HL-60 (cell line): ENCODE measurements at places on chromosomes 12 and 14.
A peak's percentile ranks its signal among the peaks of the same experiment; 100 is the strongest.

DNA sequence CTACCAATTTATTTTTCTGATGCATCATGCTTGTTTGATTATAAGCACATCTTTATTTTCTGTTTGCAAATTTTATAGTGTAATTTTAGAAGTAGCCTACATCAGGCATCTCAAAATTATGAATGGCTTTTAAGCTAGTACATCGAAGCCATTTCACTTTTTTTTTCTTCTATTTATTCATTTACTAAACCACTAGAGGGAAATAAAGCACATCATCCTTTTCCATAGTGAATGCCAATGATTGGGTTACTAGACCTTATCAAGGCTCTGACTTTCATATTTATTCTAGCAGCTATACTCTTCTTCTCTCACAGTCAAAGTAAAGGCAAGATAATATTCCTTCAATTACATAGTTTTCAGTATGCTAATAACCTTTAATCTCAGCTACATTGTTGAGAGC, 736.4 kb upstream of the LRFN5 start:
- no peak for DNase-seq

DNA sequence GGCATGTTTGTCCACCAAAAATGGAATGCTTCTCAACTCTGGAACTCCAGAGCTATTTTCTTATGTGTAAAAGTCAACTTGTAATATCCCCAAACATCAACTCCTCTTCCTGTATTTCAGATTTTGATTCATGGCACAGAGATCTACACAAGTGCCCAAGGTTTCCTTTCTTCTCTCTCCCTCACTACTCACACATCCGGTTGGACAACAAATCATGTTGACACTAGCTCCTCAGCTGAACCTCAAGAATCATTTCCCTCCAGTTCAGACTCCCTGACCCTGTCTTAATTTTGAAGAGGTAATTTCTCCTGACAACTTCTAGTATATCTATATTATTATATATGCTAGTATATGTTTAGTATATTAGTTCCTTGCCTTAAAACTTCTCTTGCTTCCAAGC, 485.4 kb upstream of the CCDC196 start:
- DNase-seq, result no peak

DNA sequence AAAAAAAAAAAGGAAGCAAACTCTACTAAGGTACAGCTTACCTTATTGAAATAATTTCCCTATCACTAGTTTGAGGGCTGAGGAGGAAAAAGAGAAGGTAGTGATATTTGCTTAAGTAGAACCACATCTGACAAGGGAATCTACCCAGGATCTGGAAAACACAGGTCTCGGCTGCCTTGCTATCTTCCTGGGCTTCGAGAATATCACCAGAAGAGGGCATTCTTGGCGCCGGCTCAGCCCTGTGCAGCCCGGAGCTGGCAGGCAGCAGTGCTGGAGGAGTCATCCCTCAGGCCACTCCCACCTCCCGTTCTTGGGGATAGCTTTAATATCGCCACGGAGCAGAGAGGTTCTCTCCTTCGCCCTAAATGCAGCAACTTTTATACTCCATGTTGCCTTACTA, 1181.2 kb downstream of the VRK1 start:
- peak; percentile 5 for DNase-seq

DNA sequence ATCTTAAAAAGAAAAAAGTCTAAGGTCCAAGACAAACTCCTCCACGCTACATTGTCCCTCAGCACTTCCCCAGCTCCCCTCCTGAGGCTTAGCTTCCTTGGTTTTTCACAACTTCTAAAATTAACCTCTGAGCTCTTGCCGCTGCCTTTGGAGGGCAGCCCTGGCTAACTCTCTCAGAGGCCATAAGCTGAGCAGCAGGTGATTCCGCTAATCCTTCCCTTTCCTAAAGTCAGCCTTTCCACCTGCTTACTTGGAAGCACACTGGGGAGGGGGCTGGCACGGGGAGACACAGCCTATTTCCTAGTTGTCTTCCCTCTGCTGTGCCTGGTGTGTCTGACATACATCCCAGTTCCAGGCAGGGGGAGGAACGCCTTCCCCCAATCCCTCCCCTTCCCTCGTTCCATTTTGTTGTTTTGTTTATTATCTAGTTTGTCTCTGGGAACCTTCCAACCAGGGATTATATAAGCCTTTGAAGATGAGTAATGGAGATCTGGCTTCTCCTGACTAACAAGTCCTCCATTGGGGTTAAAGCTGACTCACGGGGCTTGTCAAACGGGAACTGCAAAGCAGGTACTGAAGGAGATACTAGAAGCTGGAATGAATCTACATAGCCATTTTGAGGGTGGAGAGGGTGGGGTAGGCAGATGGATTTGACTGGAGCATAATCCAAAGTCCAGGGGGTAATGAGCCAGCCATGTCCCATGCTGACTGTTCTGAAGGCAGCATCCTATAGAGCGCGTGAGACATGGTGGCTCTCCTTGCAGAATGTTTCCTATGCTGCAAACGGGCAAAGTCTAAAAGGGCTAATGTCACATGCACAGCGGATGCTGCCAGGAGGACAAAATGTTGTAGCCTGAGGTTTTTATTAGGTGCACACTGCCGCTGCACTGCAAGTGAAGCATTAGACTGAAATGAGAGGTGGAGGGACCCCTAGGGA, 230.8 kb downstream of the FOXN3 start:
- DNase-seq, result no peak
